CD4-positive, alpha-beta memory T cell (primary cell): ENCODE measurements at places on chromosomes 12 and 14. TPM values are rescaled to one million over a fixed set of nuclear protein-coding genes. Genes with fewer than 3 reads are reported as not detected.

POTEM gene
- polyA plus RNA-seq: not detected

PTCSC3 gene
- not detected for polyA plus RNA-seq

UNC119B gene
- 8.4 TPM for polyA plus RNA-seq

TAS2R13 gene
- polyA plus RNA-seq: not detected

ZNF268 gene
- 18.5 TPM for polyA plus RNA-seq

RNF212B gene
- not detected for polyA plus RNA-seq

ADAM21 gene
- 0.10 TPM for polyA plus RNA-seq

APEX1 gene
- polyA plus RNA-seq: 144 TPM

SLC24A4 gene
- polyA plus RNA-seq: not detected

A2M gene
- 3.2 TPM for polyA plus RNA-seq

SERPINA3 gene
- polyA plus RNA-seq: not detected

C12orf42 gene
- 4.5 TPM for polyA plus RNA-seq

LRRC43 gene
- not detected for polyA plus RNA-seq

STAT6 gene
- 78.4 TPM for polyA plus RNA-seq

RHOJ gene
- polyA plus RNA-seq: not detected

TAS2R20 gene
- not detected for polyA plus RNA-seq

MANSC4 gene
- polyA plus RNA-seq: 0.32 TPM

NRDE2 gene
- 10.7 TPM for polyA plus RNA-seq

EPYC gene
- polyA plus RNA-seq: not detected

HVCN1 gene
- 16.4 TPM for polyA plus RNA-seq

WNT1 gene
- 1.1 TPM for polyA plus RNA-seq

CLEC9A gene
- polyA plus RNA-seq: not detected

SLC38A1 gene
- polyA plus RNA-seq: 307 TPM

CAPZA3 gene
- not detected for polyA plus RNA-seq
